ENCODE measurements at places on chromosomes 7 and 10.
A peak's percentile ranks its signal among the peaks of the same experiment; 100 is the strongest.

DNA sequence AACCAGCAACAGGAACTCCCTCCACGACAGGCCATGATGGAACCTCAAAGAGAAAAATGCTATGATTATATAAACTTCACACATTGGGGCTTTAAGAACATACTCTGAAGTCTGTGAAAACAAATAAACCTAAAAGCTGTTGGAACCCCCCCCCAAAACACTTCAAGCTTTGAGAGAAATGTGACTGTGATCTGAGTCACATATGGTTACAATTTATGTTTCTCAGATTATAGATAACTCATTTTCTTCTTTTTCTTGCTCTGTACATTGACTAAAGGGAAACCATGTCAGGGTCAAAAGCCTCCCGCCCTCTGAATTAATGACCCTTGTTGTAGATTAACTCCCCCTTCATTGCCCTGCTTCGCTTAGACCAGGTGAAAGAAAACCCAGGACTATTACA lies 15.8 kb downstream of the VOPP1 start:
- no peak for DNase-seq

GRCh38 chr7:15755061-15755460 lies 68.6 kb upstream of the MEOX2 start:
- no peak for DNase-seq

DNA sequence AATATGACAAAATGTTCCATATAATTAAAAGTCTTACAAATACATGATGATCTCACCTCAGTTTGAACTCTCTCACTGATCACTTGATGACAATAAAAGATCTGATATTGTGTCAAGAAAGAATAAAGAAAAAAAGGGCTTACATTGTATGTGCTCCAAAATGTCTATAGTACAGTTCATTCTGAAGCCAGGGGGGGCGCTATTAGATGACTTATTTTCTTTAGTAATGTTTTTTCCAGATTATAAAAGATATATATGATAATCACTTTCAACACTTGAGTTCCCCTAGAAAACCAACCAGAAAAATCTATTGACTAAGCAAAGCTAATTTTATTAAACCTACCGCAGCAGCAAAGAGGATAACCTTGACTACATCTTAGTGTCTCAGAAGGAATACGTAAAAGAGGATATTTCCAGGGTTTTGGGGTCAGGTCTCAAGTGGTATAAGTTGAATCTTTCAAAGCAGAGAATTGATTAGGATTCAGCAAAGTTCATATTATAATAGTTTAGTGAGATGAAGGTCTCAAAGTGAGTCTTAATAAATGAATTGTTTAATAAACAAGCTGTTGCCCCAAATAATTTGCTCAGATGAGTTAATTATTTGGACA lies 55.8 kb downstream of the PTN start:
- DNase-seq: no peak

- DNase-seq: peak; percentile 33
These were observed 787.0 kb upstream of the C7orf33 start for GRCh38 chr7:147803606-147804005.

- no peak for DNase-seq
These were observed 14.2 kb downstream of the SLC29A3 start for GRCh38 chr10:71333129-71333887.

GRCh38 chr10:44882166-44882720 lies 28.9 kb upstream of the TMEM72 start:
- DNase-seq: no peak

- DNase-seq: no peak
These were observed 433.6 kb upstream of the GALNT17 start for GRCh38 chr7:70698219-70698832.

GRCh38 chr7:43072530-43072929 lies 39.9 kb upstream of the HECW1 start:
- peak; percentile 31 for DNase-seq

DNA sequence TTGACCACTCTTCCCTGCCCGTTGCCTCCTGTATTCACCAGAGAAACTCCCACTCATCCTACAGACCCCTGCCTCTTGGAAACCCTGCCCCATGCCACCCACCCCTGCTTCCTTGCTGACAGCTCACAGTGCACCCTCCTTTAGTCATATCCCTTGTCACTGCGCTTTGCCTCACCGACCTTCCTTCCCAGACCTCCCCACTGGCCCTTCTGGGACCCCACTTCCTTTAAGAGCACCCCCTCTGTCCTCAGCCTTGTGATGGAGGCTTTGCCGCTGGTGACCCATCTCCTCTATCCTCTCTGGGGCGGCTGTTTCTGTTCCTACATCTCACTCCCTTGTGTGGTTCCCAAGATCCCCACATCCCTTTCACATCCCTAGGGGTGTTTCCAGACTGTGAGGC lies 92.8 kb upstream of the ZMIZ1 start:
- no peak for DNase-seq

- DNase-seq: no peak
These were observed 8.6 kb downstream of the SCIN start for GRCh38 chr7:12578930-12579640.

DNA sequence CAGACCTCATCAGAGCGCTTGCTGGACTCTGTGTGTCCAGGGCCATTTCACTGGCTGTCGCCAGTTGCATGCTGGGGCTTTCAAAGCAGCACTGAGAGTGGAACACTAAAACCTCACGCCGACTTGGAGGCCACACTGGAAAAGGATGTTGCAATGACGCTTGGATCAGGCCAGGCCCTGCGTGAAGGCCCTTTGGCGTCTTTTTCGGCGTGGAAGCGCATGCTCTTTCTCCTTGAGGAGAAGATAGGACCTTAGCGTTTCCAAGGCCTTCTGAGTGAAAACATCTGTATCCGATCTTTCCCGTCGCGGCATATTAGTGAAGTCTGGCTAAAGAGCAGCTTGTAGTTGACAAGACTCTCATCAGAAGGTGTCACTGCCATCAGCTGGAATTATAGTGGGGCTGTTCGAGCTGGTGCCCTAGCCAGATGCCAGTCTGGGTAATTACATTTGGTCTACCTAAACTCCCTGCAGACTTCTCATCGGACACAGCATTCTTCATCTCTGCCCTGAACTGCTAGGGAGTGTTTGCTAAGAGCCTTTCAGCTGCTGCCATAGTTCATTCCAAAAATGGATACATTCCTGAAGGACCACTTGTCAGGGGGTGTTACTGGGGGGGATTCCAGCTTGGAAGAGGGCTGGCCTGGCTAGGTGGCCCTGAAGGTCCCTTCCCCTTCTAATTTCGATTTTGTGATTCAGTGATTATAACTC lies 167.7 kb upstream of the TCF7L2 start:
- DNase-seq: no peak

GRCh38 chr7:50957431-50957830 lies 174.7 kb upstream of the GRB10 start:
- DNase-seq: no peak

DNA sequence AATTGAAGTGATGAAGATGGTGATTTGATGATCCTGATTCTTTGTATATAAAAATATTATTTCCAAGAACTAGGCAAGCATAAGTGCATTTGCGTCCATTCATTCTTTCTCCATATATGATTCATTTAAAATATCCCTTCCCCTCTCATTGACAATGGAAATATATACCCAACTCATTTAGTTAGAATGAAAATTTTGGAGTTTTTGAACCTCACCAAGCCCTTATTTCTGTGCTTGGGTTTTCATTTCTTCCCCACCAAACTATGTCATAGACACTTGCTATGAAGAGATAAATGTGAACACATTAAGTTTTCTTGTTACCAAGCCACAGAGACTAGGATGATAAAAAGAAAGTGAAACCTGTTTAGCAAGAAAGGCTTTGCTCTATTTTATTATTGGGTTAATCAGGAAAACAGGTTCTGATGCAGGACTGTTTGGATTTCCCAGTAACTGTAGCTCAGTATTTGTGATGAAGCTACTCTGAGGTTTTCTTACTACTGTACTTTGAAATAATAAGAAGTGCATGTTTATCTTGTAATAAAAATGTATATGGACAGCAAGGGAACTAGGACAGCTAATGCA lies 68.3 kb downstream of the ITGB1 start:
- no peak for DNase-seq

- no peak for DNase-seq
These were observed 607 bp upstream of the GGCT start for GRCh38 chr7:30505174-30505697.

DNA sequence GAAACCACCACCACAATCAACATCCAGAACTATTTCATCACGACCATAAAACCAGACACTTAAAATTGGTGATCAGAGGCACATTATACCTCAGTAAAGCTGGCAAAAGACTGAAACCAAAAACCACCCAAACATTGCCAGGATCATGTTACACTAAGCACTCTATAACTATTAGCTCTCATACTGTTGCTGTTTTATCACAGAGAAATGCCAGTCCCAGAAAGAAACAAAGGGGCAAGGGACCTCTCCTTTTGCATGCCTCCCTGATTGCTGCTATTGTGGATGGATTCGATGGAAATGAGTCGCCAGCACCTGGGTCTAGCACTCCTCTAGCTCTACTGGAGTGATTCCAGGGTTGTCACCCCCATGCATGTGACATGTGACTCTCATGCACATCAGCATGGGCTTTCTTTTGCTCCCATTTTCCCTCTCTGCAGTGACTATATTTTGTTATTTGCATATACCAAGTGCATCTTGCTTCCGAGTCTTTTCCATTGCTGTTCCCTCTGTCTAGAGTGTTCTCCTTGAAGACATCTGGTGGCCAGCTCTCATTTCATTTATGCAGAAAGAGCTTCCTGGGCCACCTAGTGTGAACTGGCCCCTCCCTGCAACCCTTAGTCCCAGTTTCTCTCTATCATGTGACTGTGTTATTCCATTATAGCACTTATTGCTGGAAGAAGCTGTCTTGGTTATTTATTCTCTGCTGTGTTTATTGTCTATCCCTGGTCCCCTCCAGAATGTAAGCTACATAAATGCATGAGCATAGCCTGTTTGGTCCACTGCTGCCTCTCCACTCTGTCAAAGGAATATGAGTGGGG lies 300.6 kb downstream of the PLXNA4 start:
- no peak for DNase-seq

DNA sequence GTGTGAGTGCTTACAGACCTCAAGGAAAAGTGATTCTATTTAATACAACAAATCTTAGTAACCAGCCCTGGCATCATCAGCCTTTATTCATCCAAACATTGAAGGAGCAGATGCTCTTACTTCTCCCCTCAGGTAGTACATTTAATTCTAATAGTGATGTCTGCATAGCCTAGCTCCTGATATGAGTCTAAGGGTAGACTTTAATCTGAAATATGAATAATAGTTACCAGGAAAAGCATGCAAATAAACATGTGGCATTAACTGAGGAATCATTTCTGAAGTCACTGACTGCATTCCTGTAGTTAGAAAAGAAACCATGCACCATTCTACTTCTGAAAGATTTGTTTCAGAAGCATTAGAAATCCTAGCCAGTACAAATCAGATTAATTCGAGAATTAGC lies 25.7 kb upstream of the LMBR1 start:
- no peak for DNase-seq

DNA sequence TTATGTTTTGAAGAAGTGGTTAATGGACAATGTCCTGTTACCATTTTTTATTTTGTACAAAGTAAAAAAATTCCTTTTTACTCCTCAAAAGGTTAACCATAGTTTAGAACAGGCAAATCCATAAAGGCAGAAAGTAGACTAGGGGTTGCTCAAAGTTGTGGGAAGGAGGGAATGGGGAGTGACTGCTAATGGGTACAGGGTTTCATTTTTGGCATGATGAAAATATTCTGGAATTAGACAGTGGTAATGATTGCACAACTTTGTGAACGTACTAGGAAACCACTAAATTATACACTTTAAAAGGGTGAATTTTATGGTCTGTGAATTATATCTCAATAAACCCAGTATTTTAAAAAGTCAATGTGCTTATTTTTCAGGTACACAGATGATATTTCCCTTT lies 35.4 kb upstream of the CDK14 start:
- DNase-seq: no peak

DNA sequence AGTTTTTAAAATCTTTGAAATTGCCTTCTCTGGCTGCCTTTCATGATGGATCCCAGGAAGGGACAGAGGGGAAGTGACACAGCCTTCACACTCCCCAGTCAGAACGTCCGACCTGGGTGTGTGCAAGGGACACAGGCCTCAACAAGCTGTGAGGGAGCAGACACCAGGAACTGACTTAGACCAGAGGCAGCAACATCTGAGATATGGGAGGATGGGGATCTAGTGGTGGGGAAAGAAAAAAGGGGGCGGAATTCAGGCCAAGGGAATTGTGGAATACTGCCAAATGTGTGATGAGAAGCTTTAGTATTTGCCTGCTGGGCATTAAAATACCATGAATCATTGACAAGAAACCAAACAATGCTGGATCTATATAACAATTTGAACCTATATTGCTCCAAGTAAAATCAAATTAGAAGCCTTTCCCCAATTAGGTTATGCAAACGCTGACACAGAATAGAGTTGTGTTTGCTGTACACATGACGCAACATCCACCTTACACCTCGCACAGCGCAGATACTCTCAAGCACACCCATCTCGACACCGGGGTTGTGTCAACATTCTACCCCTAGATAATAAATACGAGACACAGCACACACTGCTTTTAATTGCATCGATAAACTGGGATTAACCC lies 17.2 kb upstream of the MNX1 start:
- no peak for DNase-seq

- DNase-seq: no peak
These were observed 4.0 kb downstream of the WIPF3 start for GRCh38 chr7:29810297-29810696.

- no peak for DNase-seq
These were observed 29.2 kb downstream of the ANXA8 start for GRCh38 chr10:47454780-47455058.
